ENCODE measurements at places on chromosomes 5 and 9.

GRCh38 chr5:15003511-15003920 lies 131.9 kb upstream of the ANKH start:
- DNase-seq, result peak; percentile 56

DNA sequence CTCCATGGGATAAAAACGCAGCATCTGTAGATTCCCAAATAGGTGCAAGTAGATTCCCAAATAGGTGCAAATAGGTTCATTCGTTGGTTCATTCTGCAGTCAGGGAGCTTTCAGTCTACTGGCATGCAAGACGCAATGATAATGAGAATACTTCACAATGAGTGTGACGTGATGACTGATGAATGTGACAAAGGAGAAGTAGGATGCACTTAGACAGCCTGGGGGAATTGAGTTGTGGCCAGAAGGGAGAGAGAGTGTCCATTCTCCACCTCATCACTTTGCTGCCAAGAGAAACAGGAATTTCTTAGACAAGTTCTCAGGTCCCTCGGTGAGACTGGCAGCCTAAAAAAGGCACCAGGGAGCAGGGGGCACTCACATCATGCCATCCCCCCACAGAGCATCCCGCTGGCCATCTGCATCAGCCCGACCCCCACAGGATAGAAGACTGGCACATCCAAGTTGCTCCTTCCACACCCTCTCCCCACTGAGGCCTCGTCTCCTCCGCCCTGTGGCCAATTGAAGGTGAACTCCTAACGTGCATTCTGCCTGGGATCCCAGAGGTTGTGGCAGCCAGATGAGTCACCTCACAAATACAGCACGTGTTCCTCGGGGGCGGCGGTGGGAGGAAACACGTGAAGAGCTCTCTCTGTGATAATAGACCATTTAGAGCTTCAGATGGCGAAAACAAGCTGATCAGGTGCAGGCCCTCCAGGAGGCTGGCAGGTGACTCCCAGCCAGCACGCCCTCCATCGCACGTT lies 19.9 kb upstream of the KCNIP1 start:
- peak; percentile 86 for DNase-seq

DNA sequence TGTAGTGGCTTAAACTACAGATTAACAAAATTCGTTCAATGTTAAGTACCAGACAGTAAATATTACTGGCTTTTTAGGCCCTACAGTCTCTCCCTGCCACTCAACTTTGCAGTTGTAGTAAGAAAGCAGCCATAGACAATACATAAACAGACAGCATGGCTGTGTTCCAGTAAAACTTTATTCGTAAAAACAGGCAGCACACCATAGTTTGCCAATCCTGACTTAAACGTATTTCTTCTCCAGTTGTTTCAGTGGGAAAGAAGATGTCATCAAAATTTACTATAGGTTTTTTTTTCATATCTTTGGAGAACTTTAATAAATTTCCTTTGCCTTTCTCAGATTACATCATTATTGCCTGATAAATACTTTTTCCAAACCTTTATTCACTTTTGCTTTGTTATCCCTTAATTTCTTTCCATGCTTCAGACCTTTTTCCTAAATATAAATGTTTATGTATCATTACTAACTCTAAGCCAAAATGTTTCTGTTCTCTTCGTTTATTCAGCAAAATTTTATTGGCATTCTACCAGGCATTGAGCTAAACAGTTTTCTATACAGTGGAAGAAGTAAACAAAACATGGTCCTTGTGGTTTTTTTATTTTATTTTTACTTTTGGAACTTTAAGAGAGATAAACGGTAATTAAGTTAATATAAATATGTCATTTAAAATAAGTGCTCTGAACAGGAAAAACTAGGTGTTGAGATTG lies 64.5 kb downstream of the SLF1 start:
- no peak for DNase-seq

DNA sequence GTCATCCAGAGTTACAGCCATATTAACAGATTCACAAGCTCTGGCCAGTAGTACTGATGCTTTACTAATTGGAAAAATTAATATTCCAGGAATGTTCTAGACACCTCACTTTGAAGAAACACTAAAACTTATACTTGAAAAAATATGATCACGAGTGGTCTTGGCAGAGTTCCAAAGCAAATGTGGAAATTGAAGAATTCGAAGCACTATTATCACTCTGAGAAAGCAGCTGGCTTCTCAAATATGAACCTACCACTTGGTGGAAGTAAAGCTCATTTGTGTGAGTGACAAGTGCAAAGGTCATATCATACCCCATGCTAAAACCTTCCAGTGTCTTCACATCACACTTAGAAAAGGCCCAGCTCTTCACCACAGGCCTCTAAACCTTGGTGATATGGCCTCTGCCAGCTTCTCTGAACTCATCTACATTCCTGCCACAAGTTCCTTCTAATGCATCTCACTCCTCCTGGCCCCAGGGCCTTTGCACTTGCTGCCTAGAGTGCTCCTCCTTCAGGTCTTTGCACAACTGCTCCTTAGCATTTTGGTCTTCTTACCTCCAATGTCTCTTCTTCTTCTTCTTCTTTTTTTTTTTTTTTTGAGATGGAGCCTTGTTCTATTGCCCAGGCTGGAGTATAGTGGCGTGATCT lies 175.7 kb upstream of the SMIM23 start:
- DNase-seq, result no peak

- DNase-seq, result no peak
These were observed 29.6 kb upstream of the KCNMB1 start for GRCh38 chr5:170418736-170419135.

DNA sequence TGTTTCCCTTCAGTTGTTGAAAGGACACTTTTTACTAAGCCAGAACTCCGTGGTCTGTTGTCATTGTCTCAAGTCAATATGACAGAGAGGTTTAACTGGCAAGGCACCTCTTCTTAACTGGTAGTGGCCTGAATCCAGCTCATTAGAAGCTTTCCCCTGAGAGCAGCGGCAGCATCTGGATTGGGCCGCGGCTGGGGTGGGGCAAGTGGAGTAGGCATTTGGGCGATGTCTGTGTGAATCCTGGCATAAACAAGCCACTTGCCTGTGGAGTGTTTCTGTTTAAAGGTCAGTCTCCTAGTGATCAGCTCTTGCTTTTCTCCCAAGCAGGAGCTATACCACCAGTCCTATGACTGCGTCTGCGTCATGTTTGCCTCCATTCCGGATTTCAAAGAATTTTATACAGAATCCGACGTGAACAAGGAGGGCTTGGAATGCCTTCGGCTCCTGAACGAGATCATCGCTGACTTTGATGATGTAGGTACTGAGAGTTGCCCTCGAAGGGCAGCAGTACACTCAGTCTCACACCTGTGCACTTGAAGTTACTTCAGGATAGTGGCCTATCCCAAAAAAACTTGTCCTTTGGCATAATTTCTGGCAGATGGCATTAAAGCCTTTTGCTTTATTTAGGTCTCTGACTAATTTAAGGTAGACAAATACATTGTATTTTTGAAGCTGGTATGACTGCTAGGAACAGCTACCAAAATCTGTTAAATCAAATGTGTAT lies 48.9 kb downstream of the CFAP90 start:
- DNase-seq, result no peak

- no peak for DNase-seq
These were observed 111.4 kb downstream of the ZNF462 start for GRCh38 chr9:106974341-106974740.

DNA sequence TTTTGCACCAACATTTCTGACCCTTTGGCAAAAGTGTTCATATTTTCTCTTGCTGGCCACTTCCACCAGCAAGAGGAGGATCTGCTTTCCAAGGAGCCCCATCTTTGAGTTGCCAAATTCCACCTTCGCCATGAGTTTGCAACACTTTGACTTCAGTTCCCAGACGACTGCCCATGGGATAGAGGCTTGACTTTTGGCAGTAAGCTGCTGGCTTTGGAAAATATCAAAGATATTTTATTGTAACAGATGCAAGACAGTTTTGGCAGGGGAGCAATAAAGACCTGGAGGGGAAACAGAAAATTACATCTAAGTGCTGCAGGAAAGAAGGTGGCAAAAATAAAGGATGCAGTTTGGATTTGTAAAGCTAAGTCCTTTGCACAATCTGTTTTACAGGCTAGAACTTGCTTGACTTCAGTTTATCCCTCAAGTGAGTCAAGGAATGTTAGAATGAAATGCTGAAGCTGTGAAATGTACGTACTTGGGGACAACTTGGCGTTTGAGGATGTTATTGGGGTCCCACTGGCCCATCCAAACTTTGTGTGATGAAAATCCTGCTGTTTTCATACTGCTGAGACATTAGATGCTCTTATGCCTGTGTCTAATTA lies 232.9 kb downstream of the GOLPH3 start:
- DNase-seq, result no peak

- no peak for DNase-seq
These were observed 47.2 kb downstream of the RFX3 start for GRCh38 chr9:3478549-3478953.

DNA sequence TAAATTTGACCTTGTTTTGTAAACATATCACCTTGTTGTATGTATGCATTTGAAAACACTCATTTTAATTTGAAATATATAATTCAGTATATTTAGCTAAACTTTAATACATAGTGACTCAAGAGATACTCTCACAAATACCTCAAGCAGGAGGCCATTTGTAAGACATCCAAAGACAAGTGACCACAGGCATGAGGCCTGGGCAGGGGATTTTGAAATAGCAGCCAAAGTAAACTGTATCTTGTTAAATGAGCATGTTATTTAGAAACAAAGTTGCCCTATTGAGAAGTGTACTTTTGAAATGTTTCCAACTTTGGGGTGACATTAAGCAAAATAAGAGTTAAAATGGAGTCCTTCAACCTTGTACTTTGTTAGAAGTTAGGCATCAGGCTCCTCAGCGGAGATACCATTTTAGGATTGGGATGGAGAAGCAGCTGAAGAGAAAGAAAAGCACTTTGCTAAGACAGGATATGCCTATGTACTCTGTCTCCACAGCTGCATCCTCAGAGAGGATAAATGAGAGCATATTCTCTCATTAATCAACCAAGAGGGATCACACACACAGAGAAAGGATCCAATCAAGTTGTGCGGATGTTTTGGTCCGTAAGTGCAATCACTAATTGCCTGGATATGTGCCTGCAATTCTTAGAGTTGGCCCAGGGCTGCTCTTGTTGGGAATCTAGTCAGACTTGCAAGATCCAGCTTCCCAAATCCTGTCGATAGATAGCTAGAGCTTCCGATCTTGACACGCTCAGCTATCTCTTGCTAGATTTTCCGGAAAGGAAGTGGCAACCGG lies 157.5 kb upstream of the HAPLN1 start:
- no peak for DNase-seq

DNA sequence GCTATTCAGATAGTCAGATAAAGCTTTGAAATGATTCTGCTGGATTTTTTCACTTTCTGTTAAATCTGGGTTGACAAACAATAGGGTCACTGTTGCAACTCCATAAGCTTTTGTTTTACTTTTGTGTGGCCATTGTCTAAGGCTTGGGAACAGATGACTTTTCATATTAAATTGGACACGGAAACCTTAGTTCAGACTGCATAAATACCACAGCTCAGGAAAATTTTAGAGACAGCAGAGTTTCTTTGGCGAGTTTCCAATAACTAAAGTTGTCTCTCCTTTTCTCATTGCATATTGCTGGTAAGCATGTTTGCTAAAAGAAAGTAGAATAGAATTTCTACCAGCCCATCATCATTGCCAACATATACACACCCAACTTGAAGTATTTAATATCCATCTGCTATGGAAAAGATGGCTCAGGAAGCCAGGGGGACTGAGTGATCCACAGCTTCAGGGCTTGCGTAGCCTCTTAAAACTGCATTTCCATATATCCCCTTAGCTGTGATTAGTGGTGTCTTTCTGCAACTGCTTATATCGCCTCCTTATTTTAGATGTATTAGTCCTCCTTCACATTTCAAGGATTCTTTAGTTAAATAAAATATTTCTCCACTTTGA lies 168.2 kb downstream of the ARHGAP26 start:
- no peak for DNase-seq

DNA sequence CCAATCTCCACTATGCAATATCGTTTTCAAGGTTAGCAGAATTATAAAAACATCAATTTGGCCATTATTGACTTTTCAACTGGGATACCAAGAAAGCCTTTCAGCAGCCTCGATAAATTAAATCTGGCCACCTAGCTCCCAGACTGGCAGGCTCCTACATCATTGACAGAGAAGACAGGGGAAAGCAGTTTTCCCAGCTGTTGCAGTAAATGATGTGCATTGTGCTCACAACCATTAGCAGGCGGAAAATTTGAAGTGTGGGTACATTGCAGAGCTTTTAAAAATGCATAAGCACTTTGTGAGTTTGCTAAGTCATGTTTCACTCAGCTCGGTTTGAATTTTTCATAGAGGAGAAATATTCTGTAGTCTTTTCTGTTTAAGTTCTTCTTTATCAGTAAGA lies 297.9 kb downstream of the KCTD16 start:
- no peak for DNase-seq

GRCh38 chr5:75756981-75757380 lies 39.7 kb upstream of the POC5 start:
- no peak for DNase-seq

- no peak for DNase-seq
These were observed 80.9 kb downstream of the ALDH7A1 start for GRCh38 chr5:126514131-126514557.

DNA sequence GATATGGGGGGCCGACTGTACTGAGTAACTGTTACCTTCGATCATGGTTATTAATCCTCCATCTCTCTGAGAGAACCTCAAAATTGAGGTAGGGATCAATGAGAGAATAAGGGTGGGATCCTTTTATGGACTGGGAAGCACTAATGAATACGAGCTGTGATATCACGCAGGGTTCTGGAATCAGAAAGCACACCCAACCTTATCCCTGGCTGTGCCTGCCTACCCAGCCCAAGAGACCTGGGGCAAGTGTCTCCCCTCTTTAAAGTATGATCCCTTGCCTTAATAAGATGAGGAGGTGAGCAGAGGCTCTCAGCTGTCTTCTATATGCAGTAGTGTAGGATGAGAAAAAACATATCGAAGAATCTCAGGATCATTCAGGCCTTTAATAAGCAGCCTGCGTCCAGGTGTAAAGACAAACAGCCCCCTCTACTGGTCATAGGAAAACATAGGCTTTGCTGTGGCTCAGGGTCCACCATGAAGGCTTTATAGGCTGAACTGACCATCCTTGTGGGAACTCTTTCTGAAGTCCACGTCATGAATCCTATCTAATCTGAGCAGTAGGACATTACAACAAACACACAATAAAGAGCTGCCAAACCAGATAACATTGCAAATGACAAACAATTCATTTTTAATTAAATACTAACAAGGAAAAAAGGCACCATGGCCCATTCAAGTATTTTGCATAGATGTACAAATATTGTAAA lies 16.8 kb downstream of the NIPAL4 start:
- DNase-seq, result peak; percentile 47

- DNase-seq, result peak; percentile 76
These were observed 13.7 kb upstream of the PRELID2 start for GRCh38 chr5:145848854-145849253.

GRCh38 chr9:69900406-69900805 lies 79.8 kb downstream of the CFAP95 start:
- DNase-seq, result peak; percentile 34

GRCh38 chr5:149264439-149265067 lies 7.1 kb upstream of the AFAP1L1 start:
- no peak for DNase-seq

GRCh38 chr5:31066655-31067328 lies 126.7 kb upstream of the CDH6 start:
- no peak for DNase-seq

GRCh38 chr5:57010786-57011185 lies 58.9 kb upstream of the MIER3 start:
- no peak for DNase-seq

GRCh38 chr5:42022383-42022972 lies 97.4 kb downstream of the FBXO4 start:
- no peak for DNase-seq

- DNase-seq, result no peak
These were observed 110.3 kb upstream of the TBC1D2 start for GRCh38 chr9:98365781-98366180.

All from RCC 7860 (cell line).